ENCODE measurements at places on chromosomes 12 and 14.

DNA sequence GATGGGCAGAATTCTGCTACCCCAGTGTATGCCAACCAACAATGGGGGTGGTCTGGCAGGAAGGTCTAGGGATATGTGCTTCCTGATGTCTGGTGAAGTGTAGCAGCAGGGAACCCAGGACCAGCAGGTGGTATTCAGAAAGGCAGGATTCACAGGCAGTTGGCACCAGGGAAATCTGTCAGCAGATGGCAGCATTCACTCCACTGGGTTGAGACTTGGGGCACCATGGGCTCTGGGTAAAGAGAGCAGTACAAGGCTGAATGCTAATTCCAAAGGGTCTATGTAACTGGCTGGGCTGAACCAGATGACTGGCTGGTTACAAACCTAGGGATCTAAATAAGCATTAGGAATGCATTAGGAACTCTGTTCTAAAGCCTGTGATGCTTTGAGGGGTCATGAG lies 466.9 kb upstream of the STXBP6 start:
- peak; percentile 61 for DNase-seq

DNA sequence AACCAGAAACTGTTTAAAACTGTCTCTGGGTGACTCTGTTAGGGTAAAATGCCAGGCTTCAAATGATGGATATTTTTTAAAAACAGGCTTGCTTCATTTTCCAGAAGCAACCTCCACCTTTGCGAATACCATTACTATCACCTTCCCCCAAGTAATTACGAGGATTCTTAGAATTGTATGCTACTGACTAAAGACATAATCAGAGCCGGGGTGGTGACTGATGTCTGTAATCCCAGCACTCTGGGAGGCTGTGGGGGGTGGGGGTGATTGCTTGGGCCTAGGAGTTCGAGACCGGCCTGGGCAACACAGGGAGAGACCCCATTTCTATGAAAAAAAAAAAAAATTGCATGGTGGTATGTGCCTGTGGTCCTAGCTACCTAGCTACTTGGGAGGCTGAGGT lies 38.3 kb downstream of the FGD6 start:
- no peak for DNase-seq

DNA sequence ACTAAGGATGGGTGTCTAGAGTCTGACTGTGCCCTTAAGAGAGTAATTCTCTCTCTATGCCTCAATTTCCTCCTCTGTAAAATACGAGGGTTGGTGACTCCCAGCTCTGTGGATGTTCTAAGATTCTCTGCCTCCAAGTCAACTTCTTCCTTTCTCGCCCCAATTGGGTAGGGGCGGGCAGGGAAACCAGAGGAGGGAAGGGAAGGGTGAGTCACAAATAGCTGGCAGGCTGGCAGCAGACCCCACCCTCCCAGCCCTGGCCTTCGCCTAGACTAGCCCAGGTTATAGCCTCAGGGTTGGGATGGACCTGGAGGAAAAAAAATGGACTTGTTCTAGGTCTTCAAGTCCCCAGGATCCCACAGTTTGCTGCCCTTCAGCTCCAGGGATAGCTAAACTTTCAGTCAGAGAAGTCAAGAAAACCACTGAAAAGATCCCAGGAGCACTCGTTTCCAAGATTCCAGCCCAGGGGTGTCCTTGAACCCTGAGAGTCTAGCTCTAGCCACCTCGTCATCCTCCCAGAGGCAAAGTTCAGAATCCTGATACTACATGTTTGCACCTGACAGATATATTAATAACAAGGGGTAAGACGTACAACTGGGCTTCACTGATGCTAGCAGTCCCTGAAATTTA lies 2.3 kb downstream of the DGKA start:
- DNase-seq: no peak

DNA sequence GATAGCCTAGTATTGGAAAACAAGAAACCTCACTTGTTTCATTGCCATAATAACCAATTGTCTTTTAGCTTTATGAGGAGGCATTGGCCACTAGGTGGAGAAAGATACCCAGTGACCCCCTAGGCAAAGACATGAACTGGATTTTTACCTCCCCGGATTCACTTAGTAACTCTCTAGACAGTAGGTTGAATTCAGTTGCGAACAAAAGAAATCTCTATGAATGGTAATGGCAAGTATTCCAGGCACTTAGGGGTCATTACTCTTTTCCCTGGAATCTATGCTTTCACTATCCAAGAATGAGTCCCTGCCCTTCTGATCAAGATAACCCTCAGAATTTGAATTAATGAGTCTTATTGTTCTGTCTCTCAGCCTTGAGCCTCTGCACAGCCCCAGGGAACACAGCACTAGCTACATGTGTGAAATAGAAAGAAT lies 29.5 kb upstream of the RHOJ start:
- DNase-seq: peak; percentile 34

DNA sequence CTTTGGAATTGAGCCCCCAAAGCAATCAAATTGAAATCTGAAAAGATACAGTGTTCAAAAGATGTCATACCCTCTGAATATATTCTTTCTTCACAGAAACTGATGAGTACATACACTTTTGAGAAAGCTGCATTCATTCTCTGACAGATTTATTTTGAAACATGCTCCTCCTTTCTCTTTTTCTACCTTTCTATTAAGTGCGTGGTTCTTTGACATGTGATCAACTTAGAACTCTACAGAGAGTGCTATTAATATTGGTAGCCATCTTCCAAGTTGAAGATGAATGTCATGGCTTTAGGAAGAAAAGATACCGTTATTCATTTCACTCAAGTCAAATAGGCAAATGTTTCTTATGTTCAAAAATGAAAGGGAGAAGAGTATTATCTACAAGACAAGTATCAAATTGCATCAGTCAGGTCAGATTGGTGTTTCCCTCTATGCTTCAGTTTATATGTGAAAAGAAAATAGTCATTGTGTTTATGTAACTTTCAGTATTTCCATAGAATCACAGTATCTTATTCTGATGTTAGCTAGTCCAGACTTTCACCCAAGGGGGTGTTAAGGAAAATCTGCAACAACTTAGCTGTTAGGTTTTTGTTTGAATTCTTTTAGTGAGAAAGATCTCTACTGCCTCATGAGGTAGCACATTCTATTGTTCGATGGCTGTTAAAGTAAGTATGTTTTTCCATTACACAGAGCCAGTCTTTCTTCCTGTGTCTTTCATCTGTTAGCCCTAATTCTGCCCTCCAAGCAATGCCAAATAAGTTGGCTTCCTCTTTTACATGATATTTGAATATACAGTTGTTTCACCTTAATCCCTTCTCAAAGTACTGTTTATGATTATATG lies 55.4 kb upstream of the GARIN2 start:
- no peak for DNase-seq

- DNase-seq: no peak
These were observed 199.0 kb upstream of the SLC38A2 start for GRCh38 chr12:46571608-46572007.

GRCh38 chr14:55129086-55129427 lies at the start of gene LGALS3:
Gene LGALS3, plus strand, starts transcription at chr14:55129252. Its CDS starts 8,122 bp downstream, at chr14:55137374.
- DNase-seq: peak; percentile 64

DNA sequence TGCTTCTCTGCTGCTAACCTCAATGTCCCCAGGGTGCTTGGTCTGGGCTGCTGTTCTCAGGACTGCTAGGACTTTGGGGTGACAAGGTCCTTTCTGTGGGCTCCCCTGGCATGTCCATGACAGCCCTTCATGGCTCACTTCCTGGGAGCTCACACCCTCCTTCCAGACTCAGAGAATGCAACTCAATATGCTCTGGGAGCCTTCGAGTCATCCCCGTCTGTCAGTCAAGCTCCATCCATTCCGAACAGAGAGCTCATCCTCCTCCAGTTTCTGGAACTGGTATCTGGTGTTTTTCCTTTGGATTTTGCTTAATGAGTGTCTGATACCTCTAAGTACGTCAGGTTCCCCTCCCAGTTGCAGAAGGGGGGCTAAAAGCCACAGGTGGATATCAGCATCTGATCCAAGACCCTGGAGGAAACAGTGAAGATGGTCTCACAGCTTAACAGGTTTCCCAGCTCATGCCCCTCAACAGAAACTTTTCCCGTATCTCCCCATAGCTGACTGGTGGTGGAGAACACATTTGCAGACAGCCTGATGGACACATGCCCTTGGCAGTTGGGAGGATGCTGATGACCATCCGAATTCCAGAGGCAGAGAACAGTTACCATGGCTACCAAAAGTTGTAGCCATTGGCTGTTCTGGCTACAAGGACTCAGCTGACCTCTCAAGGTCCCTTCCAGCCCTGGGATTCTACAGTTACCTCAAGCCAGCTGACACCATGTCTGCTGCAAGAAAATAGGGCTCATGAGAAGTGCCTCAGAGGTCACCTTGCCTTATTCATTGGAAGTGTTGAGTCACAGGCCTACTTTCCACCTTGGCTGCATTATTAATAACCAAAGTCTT lies 9.5 kb upstream of the RAB35 start:
- no peak for DNase-seq

DNA sequence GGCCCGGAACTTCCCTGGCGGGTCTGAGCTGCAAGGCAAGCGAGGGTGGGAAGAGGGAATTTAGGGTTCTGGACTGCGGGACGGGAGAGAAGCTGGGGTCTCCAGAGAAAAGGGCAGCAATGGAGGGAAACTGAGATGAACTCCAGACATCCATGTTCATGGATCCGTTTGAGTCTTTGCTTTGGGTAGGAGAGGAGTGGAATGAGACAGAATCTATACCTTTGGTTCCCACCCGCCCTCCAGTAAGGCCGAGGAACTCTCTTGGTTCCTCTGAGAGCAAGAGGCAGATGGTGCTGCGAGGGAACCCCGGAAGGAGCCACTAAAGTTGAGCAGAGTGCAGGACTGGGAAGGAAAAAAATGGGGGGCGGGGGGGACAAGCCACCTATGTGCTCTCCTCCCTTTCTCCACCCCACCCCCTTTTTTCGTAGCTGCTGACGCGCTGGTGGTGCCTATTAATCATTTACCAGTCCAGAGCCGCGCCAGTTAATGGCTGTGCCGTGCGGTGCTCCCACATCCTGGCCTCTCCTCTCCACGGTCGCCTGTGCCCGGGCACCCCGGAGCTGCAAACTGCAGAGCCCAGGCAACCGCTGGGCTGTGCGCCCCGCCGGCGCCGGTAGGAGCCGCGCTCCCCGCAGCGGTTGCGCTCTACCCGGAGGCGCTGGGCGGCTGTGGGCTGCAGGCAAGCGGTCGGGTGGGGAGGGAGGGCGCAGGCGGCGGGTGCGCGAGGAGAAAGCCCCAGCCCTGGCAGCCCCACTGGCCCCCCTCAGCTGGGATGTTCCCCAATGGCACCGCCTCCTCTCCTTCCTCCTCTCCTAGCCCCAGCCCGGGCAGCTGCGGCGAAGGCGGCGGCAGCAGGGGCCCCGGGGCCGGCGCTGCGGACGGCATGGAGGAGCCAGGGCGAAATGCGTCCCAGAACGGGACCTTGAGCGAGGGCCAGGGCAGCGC lies 1.2 kb downstream of the SSTR1 start:
- peak; percentile 60 for DNase-seq
